ENCODE measurements at places on chromosomes 11 and 22. TPM values are rescaled to one million over a fixed set of nuclear protein-coding genes. Genes with fewer than 3 reads are reported as not detected.

The LDLRAD3 gene
- 0.09 TPM for total RNA-seq

The DBX1 gene
- total RNA-seq = not detected

DNA sequence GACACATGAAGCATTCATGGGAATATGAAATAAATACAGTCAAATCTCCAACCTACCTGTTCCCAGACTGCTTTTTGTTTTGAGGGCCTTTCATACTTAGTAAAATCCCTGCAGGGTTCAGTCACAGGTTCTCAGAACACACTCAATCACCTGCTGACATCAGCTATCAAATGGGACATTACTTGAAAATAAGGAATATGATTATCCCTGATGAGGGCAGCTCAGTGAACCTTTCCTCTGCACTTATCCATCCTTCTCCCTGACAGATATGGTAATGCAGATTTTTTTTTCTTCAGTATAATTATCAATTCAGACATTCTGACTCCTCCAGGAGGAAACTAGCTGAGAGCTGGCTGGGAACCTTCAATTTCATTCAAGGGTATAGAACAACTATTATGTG is 1127.4 kb upstream of the CCDC90B start:
- DNase-seq = no peak

The OLFML1 gene
- not detected for total RNA-seq

DNA sequence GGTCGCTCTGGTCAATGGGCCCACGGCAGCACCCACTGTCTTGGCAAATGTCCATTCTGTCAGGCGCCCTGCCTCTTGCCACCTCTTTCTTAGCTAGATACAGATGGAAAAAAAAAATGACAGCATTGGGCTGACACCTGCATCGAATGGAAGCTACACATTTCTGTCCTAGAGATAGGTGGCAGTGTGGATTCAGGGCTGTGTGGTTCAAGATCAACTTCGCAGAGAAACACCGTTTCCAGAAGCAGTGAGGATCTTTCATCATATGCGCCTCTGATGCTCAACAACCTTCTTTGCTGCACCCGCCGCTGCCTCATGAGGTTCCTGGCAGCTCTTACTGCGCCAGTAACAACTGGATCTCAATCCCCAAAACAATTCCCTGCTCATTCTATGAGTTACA is 236.3 kb downstream of the KIRREL3 start:
- no peak for DNase-seq

The UBQLNL gene
- 0.30 TPM for total RNA-seq

DNA sequence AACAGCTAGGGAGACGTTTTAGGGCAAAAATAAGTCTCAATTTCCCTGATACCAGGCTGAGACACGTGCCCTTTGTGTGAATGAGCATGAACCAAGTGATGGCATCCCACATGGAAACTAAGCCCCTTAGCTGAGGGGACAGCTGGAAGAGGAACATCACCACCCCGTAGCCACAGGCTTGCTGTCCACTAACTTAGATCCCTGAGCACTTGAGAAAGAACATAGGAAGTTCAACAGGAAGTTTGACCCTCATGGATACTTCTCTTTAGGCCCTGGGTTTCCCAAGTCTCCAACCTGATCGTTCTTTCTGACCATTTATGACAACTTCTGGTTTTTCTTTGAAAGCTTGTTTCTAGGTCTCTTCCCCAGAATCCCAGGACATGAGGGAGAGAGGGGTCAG is 11.6 kb upstream of the CKAP5 start:
- no peak for DNase-seq

GRCh38 chr11:69950621-69951020 is 127.5 kb upstream of the ANO1 start:
- no peak for DNase-seq

The DGCR6 gene
- total RNA-seq = 2.9 TPM

DNA sequence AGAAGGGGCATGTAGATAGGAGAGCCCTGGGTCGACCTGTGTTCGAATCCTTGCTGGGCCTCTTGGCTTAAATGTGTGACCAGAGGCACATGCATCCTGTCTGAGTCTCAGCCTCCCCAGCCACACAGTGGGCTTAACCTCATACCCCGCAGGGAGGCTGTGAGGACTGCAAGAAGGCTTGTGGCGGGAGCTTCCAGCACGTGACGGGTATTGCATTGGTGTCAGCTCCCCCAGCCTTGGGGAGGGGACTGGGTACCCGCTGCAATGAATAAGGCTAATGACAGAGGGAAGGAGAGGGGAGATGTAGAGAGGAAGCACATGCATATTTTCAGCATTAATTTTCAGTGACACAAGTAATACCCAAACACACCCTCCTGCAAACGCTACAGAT is 8.1 kb downstream of the RASD2 start:
- DNase-seq = no peak

DNA sequence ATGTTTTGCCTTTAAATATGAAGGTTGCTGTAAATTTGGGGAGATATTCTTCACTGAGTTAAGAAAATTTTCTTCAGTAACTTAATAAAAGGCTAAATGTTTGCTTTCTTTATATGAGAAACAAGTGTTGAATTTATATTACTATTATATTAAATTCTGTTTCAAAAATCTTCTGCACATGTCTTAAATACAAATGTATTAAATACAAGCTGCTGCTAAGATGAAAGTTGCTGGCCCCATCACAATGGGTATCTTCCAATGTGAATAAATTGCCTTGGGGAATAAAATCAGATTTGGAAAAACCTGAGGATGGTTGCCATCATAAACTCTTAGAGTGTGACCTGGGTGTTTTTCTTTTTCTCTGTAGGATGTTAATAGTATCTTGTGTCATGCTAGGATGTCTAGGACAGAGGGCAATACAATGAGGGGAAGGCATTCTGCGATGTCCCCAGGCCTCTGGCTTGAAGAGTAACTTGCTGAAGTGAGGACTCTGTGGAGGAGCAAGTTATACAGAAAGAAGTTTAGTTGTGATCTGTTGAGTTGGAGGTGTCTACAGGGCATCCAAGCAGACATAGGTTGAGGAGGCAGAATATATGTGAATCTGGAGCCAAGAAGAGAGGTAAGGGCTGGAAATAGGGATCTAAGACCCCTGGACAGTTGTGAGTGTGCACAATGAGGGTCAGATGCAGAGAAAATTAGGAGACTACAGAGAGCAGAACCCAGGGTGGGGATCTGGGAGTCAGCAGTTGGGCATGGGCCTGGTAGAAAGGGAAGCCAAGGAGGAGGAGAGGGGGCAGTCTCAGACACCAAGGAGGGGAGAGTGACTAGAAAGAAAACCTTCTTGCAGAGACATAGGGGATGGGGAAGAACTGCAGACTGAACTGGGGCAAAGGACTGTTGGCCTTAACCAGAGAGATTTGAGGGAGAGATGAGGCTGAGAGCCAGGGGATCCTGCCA is 4.8 kb downstream of the IGLL5 start:
- no peak for DNase-seq

The SYT13 gene
- not detected for total RNA-seq

The ANO5 gene
- 0.09 TPM for total RNA-seq

DNA sequence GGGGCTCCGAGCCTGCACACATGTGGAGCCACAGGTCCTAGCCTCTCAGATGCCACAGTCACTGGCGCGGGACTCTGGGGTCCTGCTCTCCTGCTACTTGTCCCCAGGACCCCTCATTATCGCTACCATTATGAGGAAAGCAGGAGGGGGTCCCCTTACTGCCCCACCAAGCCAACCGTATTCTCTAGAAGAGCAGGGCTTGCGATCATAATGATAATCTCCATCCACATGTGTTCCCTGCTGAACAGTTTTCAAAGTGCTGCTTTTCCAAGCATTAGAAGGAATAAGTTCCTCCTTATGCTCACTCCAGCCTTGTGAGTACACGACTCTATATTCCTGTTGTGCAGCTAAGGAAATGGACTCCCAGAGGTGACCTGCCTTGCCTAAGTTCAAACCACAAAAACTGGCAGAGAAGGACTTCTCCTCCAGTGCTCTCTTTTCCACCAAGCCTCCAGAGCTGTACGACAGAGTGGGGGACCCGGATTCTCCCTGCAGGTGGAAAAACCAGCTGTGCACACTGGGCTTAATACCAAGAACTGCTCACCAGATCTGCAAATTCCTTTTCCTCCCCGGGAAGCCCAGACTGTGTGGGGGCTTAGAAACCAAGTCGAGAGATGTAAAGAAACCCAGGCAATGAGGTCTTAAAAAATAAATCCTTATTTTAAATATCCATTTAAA is 92.8 kb upstream of the DRD2 start:
- no peak for DNase-seq

GRCh38 chr11:16382638-16383380 is 26.5 kb upstream of the SOX6 start:
- no peak for DNase-seq

DNA sequence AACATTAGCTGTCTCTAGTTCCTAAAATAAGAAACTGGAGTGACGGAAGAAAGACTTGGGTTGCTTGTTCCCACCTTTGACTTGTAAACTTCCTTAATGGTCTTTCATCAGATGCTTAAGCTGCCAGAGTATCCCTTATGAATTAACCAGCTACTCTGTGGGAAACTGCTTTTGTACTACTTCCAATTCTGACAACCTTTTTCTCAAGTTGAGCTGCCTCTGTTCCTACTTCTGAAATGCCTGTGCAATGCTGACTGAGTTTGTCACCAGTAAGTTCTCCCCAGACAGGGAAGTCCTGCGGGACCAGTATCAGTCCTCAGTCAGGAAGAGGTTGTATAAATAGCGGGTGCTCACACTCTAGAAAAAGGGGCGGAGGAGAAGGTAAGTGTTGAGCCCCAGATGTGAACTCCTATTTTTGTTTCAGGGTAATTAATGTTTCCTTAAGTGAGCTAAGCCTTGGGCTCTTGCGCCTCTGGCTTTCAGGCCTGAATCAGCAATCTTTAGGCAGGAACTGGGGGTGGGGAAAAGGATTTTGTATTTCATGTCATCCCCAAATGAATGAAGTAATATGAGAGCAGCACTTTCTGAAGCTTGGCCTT is 67.2 kb downstream of the CECR2 start:
- no peak for DNase-seq

The CLTCL1 gene
- total RNA-seq = 1.3 TPM

The MS4A7 gene
- total RNA-seq = 0.99 TPM

GRCh38 chr22:45512363-45512762 is 9.7 kb downstream of the FBLN1 start:
- no peak for DNase-seq

The DMC1 gene
- 13.2 TPM for total RNA-seq

DNA sequence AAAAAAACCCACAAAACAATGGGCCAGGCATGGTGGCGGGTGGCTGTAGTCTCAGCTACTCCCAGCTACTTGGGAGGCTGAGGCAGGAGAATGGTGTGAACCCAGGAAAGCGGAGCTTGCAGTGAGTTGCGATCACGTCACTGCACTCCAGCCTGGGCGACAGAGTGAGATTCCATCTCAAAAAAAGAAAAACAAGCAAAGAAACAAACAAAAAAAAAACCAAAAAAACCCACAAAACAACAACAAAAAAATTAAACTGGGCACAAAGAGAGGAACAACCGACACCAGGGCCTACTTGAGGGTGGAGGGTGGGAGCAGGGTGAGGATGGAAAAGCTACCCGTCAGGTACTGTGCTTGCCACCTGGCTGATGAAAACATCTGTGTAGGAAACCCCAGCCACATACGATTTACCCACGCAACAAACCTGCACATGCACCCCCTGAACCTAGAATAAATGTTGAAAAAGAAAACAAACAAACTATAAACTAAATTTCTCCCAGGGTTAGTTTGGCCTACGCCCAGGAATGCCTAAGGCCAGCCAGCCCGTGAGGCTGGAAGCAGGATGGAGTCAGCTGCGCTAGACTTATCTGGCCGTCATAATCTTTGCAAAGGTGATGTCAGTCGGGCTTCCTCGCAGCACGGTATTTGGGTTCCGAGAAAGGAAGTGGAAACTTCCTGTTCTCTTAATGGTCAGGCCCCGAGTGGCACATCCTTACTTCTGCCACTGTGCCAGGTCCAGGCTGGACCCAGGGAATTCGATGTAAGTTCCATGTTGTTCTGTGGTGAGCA is 21.9 kb upstream of the CYB5R3 start:
- DNase-seq = no peak

GRCh38 chr11:124098141-124098540 is 17.1 kb upstream of the VWA5A start:
- no peak for DNase-seq

DNA sequence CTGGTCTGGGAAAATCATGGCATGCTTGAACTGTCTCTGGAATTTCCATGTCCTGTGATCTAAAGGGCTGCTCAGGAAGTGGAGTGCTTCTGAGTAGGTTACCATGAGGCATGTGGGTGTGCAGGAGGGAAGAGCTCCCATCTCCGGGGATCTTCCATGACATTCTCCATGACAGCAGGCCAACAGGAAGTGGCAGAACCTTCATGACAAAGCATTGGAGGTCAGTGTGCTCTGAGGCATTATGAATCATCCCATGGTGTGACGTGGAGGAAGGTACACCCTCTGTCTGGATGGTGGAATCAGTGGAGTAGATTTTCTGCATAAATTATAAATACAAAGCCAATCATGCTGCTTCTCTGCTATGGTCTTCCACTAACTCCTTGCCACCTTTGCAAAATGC is 139.6 kb upstream of the E2F8 start:
- no peak for DNase-seq

The CARD18 gene
- total RNA-seq = not detected

GRCh38 chr22:49394116-49394785 is 433.4 kb downstream of the BRD1 start:
- no peak for DNase-seq

DNA sequence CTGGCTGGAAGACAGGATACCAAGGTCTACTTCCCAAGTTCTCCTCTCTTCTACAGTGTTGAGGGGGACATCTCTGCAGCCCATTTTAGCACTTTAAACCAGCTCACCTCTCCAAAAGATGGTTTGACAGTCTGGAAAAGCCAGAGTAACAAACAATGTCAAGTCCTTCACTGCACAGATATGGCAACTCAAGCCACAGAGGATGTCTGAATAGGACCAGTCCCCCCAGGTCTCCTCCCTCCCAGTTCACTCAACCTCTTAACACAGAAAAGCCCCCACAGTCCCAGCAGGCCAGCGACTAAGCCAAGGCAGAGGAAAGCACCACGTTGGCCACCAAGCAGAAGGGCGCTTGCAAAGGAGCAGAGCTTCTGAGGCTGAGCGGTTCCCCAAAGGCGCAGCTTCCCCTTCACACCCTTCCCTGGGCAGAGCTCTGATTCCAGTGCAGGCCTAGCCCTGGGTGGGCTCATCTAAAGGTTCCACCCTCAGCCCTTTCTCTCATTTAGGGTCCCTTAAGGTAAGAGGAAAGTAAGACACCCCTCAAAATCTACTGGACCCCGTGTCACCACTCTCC is 62.7 kb downstream of the PAK1 start:
- no peak for DNase-seq

DNA sequence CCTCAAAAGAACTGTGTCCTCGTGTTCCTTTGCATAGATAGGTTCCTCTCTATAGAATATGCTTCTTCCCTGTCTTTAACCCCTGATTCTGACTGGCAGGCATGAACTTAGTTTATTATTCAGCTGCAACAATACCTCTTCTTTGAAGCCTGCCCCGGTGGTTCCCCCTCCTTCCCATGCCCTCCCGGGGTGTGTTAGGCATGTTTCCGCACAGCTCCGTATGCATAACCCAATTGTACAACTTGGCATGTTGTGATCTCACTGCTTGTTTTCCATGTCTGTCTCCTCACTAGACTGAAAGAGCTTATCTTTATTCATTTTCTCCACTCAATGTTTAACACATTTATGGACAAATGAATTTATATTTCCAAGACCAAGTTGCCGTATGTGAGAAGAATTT is 72.6 kb downstream of the DEPDC5 start:
- no peak for DNase-seq

The PLAAT2 gene
- total RNA-seq = 0.58 TPM

- DNase-seq = no peak
These were observed 6.7 kb downstream of the CAPN5 start for GRCh38 chr11:77073328-77074001.
